ENCODE measurements at places on chromosomes 1 and 21. TPM values are rescaled to one million over a fixed set of nuclear protein-coding genes. Genes with fewer than 3 reads are reported as not detected.

PCNT gene
- total RNA-seq: 35.1 TPM

DNA sequence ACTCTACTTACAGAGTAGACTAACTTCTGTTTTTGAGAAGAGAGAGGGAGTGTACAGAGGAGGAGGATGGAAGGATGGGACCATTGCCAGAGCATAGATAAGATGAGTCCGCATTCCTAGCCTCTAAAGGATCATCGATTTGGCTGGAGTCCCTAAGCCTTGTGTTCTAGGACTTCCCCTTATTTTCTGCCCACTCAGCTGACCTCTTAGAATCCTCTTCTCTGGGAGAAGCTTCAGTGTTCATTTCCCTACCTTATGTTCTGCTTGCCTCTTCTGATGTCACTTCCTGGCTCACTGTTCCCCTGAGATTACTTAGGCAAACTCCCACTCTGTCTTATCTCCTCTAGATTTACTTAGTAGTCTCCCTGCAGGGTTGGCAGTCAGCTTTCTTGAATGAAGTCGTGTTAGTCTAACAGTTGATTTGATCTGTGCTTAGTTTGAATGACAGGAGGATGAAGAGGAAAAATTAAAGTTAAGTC, 156.7 kb downstream of the SYT2 start:
- peak overlapping the region; percentile 14 for H3K4me3 ChIP-seq
- DNase-seq: no peak
- H3K36me3 ChIP-seq: no peaks in the 10 kb centered on the region
- peak overlapping the region; percentile 62 for H3K27ac ChIP-seq
- no peaks in the 10 kb centered on the region for H3K27me3 ChIP-seq
- peaks cover 92% of the 10 kb centered on the region for H3K4me1 ChIP-seq

- H3K27ac ChIP-seq: no peak overlapping the region
- H3K36me3 ChIP-seq: no peaks in the 10 kb centered on the region
- DNase-seq: no peak
- no peak overlapping the region for H3K4me3 ChIP-seq
- peaks cover 4% of the 10 kb centered on the region for H3K27me3 ChIP-seq
These were observed 9.9 kb downstream of the IFNLR1 start for GRCh38 chr1:24177161-24177560.

ERICH3 gene
- 0.06 TPM for total RNA-seq

EXO5 gene
- 7.2 TPM for total RNA-seq

CAMK1G gene
- total RNA-seq: 0.34 TPM

CFH gene
- 46.4 TPM for total RNA-seq

FMO5 gene
- 1.9 TPM for total RNA-seq

HES2 gene
- total RNA-seq: not detected

GRCh38 chr1:5151511-5151910, 497.1 kb downstream of the AJAP1 start:
- H3K27me3 ChIP-seq: no peaks in the 10 kb centered on the region
- no peaks in the 10 kb centered on the region for H3K36me3 ChIP-seq
- H3K27ac ChIP-seq: no peak overlapping the region
- no peak overlapping the region for H3K4me3 ChIP-seq

DNA sequence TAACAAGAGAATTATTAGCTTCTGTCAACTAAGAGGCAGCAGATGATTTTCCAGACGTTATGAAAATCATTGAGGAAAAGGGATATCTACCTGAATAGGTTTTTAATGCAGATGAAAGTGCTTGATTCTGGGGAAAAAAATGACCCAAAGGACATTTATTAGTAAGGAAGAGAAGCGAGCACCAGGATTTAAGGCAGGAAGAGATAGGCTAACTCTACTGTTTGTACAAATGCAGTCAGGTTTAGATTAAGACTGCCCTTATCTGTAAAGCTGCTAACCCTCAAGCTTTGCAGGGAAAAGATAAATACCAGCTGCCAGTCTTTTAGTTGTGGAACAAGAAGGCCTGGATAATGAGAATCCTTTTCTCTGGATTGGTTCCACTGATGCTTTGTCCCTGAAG, 33.0 kb upstream of the LRIG2 start:
- H3K4me1 ChIP-seq: peaks cover 8% of the 10 kb centered on the region
- no peaks in the 10 kb centered on the region for H3K27me3 ChIP-seq
- DNase-seq: no peak
- no peak overlapping the region for H3K27ac ChIP-seq

DNA sequence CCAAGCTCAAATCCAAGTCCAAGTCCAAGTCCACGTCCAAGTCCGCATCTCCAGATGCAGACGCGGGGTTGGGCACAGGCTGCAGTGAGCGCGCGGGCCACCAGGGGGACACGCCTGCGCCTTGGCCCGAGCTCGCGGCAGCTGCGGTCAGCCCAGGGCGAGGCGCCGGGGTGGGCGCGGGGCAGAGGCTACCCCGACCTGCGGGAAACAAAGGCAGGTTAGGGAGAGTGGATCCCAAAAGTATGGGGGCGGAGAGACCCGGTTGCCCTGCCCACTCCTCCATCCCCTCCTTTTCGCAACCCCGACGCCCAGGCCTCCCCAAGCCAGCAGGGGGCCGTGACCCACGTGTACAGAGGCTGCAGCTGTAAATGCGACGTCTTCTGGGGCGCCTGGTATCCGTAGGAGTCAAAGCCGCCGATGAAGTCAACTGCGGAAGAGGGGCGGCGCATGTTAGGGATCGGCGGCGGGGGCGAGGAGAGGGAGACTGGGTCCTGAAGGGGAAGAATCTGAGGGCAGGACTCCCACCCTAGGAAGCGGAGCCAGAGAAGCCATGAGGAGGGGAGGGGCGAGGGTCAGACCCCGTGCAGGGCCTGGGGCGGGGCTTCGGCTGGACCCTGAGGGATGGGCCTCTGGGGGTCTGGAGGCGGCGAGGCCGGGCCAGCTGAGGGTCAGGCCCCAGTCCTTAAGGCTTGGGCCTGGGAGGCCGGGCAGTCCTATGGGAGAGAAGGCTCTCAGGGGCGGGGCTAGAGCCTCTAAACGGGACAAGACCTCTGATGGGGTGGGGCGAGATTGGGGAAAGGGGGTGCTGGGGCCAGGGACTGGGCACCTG, 58.0 kb downstream of the NKAIN1 start:
- H3K36me3 ChIP-seq: no peaks in the 10 kb centered on the region
- H3K27ac ChIP-seq: no peak overlapping the region
- H3K27me3 ChIP-seq: peaks cover 13% of the 10 kb centered on the region
- H3K4me1 ChIP-seq: peaks cover 19% of the 10 kb centered on the region

DNA sequence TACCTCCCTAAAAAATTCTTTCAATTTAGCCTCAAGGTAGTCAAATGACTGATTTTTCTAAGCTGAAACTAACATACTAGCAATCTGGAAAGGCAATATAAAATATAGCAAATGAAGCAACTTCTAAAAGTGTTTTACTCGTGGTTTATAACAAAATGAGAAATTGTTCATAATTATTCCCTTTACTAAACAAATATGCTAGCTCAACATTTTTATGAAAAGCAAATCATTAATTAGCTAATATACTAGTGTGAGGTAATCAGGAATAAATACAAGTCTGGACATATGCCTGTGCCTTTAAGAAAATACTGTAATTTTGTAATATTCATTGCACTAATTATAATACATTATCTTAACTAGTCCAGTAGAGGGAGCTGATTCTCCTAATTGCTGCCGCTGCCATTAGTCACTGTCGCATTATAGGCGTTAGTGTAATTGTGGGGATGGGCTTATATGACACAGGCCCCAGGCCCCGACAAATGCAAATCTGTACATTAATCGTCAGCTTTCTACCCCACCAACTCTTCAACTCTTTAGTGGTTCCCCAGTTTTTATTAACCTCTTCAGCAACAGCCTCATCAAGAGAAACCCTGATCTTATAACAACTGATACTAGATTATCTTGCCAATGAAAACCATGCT, 160.9 kb downstream of the GABPA start:
- H3K4me1 ChIP-seq: no peaks in the 10 kb centered on the region
- DNase-seq: no peak
- H3K36me3 ChIP-seq: peaks cover 32% of the 10 kb centered on the region
- no peak overlapping the region for H3K4me3 ChIP-seq

GRCh38 chr1:111407301-111407700, 20.2 kb downstream of the OVGP1 start:
- peak; percentile 84 for DNase-seq
- no peaks in the 10 kb centered on the region for H3K36me3 ChIP-seq
- H3K27me3 ChIP-seq: peaks cover 8% of the 10 kb centered on the region

C1orf226 gene
- 17.0 TPM for total RNA-seq

DNA sequence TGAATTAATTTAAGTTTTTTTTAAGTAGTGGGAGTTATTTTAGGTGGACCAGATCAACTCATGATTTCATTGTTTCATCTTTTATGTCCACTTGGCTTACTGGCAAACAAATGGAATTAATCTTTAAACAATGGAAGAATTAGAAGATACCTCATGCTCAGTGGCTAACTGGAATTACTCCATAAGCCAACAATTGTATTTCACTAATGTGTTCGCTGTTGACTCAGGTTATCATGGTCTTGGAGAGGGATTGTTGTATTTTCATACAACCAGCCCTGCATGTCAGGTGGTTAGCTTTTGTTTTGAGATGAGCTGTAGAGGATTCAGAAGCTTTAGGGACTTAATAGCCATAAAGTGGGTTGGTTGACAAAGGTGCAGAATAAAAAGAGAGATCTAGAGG, 57.2 kb upstream of the HMCN1 start:
- H3K36me3 ChIP-seq: no peaks in the 10 kb centered on the region
- no peak for DNase-seq
- no peaks in the 10 kb centered on the region for H3K27me3 ChIP-seq
- no peak overlapping the region for H3K4me3 ChIP-seq
- no peak overlapping the region for H3K27ac ChIP-seq
- no peaks in the 10 kb centered on the region for H3K4me1 ChIP-seq

DNA sequence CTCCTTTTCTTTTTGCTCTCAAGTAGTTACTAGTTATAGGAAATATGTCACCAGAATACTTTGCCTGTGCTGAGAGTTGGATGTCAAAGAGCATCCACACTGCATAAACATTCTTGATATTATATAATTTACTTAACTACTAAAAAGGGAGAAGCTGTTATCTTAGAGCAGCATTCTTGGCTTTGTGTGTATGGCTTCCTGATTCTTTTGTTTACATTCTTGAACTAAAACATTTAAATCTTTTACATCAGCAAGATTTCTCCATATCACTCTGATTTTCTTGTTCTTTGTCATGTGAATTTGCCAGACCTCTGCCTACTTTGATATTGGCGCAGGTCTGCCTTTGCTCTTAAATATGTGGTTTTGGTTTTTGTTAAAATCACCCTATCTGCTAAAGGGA, 48.8 kb downstream of the SUCO start:
- H3K4me1 ChIP-seq: peaks cover 6% of the 10 kb centered on the region
- H3K27me3 ChIP-seq: no peaks in the 10 kb centered on the region
- no peak overlapping the region for H3K27ac ChIP-seq
- DNase-seq: no peak

DNA sequence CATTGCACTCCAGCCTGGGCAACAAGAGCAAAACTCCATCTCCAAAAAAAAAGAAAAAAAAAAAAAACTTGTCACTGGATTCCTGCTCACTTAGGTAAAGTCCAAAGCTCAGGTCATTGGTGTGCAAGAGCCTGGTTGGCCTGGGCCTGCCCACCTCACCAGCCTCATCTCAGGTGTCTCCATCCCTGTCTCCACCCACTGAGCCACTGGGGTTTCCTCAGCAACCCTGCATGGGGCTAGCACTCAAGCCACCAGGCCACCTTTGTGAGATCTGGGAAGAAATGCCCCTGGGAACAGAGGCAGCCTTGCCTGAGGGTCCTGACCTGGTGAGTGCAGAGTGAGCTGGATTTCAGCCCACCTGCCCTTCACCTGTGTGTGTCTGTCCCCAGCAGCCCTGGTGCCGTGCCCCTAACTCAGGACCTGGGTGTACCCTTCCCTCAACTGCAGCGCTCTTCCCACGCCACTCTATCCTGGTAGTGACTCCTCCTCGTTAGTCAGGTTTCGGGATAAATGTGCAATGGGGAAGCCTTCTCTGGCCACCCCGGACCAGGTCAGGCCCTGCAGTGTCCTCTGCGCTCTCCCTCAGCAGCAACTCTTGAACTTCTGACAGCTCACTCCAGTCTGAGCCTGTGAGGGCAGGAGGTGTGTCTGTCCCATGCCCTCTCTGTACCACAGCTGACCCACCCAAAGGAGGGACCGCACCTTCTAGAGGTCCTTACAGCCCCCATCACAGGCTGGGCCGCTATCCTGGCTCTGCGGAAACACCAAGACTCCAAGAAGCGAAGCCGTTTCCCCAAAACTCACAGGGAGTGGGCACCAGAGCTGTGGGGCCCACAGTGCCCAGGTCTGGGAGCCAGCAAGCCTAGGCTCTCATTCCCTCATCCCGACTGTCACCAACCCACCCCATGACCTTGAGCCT, 3.3 kb downstream of the PDZK1IP1 start:
- peaks cover 32% of the 10 kb centered on the region for H3K27me3 ChIP-seq
- peaks cover 20% of the 10 kb centered on the region for H3K4me1 ChIP-seq
- DNase-seq: peak; percentile 77
- no peak overlapping the region for H3K27ac ChIP-seq

- H3K27ac ChIP-seq: no peak overlapping the region
- H3K36me3 ChIP-seq: no peaks in the 10 kb centered on the region
- H3K27me3 ChIP-seq: no peaks in the 10 kb centered on the region
- H3K4me1 ChIP-seq: no peaks in the 10 kb centered on the region
These were observed 23.6 kb upstream of the TRIM67 start for GRCh38 chr1:231138236-231138635.

ROR1 gene
- 7.3 TPM for total RNA-seq

NBPF6 gene
- not detected for total RNA-seq

FRRS1 gene
- 3.0 TPM for total RNA-seq

CLEC20A gene
- total RNA-seq: not detected

DNA sequence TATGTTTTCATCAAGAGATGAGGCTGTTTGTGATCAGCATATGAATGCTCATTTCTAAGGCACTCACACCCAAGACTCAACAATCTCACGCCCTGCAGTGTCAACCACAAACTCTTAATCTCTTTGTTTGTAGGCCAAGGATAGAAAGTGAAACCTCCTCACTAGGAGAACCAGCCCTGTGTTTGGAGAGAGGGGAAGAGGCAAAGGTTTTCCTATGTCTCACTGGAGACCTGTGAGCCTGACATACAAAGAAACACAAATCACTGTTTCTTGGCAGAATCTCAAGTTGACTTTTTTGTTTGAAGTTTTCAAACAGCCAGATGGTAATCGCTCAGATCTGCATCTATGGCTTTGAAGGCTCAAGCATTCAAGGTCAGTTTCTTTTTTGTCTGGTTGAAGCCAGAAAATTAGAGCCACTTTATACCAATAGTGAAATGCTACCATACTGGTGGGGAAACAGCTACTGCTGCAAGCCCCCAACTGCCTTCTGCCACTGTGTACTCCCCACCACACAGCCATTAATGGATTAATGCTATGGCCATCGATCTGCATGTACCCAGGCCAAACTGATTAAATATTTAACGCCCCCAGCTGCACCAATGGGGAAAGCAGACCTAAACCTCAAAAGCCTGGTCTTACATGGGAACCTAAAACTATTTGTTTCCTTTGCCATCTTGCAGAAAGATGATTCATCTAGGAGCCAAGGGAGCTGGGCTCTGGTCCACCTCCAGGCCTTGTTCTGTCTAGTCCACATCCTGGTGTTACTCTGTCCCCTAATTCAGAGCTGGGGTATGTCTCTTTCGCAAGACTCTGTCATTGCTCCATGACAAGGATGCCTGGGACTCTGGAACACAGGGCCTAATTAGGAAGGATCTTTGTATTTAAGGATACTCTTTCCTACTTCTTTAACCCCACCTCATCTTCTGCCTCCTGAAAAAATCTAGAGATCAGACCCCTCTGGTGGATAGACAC, 16.3 kb downstream of the PDZK1 start:
- no peak overlapping the region for H3K4me3 ChIP-seq
- no peaks in the 10 kb centered on the region for H3K36me3 ChIP-seq
- H3K27ac ChIP-seq: no peak overlapping the region
- H3K27me3 ChIP-seq: no peaks in the 10 kb centered on the region
- H3K4me1 ChIP-seq: no peaks in the 10 kb centered on the region

Data from esophagus muscularis mucosa (tissue), 4 donors.